ENCODE measurements at places on chromosomes 7 and 10. TPM values are rescaled to one million over a fixed set of nuclear protein-coding genes. Genes with fewer than 3 reads are reported as not detected.

DNA sequence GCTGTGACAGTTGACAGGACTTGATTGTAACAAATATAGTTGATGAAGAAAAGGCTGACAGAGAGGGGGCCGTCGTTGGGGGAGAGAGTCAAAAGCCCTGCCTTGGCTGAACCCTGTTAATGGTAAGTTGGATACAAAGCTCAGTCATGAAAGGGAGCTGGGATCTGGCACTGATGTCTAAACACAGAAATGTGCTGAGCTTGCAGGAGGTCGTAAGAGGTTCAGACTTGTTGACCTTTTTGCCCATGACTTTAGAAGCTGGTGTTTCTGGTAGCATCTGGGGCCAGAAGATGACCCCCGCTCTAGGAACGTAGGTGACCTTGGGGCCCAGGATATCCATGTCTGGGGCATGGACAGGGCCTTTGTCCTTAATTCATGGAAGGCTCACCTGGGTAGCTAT is 294.7 kb downstream of the TCF7L2 start:
- DNase-seq = no peak

- no peak for DNase-seq
These were observed 68.0 kb upstream of the PRR15 start for GRCh38 chr7:29495653-29496052.

MCM10 gene
- total RNA-seq = 75.1 TPM

DNA sequence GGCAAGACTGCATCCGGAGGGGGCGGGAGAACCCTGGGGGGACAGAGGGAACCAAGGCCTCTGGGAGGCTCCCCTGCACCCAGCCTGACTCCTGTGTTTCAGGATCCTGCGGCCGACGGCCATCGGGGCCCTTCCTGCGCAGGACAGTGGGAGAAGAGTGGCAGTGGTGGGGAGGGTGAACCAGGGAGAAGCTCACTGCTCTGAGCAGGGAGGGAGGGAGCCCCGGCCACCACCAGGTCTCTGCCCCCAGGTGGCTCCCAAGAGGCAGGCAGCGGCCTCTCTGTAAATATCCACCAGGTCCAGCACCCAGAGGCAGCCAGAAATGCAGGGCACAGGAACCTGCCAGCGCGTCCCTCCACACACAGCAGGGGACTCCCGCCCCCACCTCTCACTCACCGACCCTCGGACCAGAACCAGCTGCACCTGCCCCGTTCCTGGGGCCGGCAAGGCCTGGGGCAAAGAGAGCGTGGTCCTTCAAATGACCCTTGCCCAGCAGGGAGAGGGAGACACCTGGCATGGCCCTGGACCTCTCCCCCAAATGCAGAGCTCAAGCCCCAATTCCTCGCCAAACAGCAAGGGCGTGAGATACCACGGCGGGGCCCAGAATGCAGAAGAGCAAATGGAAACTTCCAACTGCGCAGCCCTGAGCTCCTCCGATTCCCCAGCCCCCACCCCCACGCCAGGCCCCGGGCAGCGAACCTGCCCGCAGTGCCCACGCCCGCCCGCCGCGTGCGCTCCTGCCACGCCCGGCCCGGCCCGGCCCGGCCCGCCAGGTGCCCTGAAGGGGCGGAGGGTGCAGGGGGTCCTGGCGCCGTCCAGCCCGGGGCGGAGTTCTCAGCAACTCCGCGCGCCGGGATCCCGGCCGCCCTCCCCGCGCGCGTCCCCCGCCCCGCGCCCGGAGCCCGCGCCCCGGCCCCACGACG is 805 bp downstream of the RASGEF1A start:
- DNase-seq = peak; percentile 68

GRCh38 chr7:13321316-13321715 is 633.9 kb downstream of the ARL4A start:
- no peak for DNase-seq

DNA sequence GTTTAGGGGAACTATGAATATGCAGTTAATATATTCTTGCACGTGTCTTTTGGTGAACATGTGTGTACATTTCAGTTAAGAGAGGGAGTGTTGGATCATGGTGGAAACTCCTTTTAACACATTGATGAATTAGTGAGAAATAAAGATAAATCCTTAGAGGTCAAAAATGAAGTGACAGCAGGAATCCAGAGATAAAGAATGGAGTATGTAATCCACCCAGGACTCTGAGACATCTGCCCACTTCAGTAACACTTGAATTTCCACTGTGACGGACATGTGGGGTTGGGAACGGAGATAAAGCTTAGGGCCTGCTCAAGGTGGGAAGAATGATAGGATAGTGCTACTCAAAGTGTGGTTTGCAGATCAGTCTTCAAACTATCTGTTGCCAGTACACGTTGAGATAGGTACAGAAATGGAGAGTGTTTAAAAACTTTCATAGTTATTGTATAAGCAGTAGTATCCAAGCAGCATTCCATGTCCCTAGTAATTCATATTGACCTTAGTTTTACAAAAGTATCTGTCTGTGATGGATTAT is 6.6 kb upstream of the RELN start:
- no peak for DNase-seq

DNA sequence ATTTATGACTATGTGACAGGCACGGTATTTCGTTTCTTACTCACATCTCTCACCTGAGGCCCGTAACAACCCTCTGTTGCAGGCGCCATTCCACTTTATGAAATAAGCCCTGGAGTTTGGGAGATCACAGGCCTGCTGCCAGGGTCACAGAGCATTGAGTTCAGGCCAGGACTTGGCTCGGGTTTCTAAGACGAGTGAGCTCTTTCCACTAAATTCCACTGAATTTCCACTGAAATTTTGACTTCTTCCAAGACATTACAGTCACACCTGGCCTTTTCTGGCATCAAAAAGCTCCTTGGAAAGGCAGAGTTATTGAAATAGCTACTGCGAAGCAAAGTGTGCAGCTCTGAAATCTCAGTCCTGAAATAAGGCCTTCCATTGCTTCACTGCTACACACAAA is 282.8 kb upstream of the MGMT start:
- no peak for DNase-seq

DNA sequence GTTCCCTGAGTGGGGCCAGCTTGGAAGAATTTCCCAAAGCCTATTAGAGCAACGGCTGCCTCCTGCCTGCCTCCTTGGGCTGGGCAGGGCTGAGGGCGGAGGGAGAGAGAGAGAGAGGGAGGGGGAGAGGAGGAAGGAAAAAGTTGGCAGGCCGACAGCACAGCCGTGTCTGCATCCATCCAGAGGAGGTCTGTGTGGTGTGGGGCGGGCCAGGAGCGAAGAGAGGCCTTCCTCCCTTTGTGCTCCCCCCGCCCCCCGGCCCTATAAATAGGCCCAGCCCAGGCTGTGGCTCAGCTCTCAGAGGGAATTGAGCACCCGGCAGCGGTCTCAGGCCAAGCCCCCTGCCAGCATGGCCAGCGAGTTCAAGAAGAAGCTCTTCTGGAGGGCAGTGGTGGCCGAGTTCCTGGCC is at the start of gene AQP1:
TSS of gene AQP1 (plus strand) at position 293 of the 409 bp plus-strand sequence. CDS start at position 350, 57 bp downstream.
- no peak for DNase-seq

- no peak for DNase-seq
These were observed 68.3 kb downstream of the BMS1 start for GRCh38 chr10:42850931-42851330.

GRCh38 chr10:79047584-79047874 is 21.2 kb upstream of the ZMIZ1 start:
- DNase-seq = no peak

LLCFC1 gene
- not detected for total RNA-seq

DNA sequence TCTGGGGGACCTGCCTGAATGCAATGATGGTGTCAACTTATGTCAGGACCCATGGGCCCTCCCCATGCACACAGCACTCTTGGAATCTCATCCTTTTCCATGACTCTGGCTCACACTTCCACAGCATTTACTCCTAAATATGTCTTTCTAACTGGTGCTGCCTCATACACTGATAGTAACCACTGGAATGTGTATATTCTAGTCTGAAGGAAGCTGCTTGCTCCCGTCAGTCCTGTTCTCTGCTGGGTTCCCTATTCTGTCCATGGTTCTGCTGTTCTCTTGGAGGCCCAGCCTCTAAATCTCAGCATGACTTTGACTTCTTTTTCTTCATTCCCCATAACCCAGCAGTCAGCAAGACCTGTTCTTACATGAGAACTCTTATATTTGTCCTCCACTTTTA is 1055.1 kb downstream of the KCNMA1 start:
- DNase-seq = no peak

GRCh38 chr10:83543691-83544462 is 595.4 kb upstream of the GHITM start:
- no peak for DNase-seq

TIMM23B gene
- total RNA-seq = 19.6 TPM

- DNase-seq = no peak
These were observed 144.0 kb downstream of the PLPP4 start for GRCh38 chr10:120600871-120601649.

GNAT3 gene
- total RNA-seq = not detected

GRCh38 chr10:85593226-85593772 is 773.3 kb downstream of the GRID1 start:
- DNase-seq = no peak

SEMA3D gene
- total RNA-seq = not detected

DNA sequence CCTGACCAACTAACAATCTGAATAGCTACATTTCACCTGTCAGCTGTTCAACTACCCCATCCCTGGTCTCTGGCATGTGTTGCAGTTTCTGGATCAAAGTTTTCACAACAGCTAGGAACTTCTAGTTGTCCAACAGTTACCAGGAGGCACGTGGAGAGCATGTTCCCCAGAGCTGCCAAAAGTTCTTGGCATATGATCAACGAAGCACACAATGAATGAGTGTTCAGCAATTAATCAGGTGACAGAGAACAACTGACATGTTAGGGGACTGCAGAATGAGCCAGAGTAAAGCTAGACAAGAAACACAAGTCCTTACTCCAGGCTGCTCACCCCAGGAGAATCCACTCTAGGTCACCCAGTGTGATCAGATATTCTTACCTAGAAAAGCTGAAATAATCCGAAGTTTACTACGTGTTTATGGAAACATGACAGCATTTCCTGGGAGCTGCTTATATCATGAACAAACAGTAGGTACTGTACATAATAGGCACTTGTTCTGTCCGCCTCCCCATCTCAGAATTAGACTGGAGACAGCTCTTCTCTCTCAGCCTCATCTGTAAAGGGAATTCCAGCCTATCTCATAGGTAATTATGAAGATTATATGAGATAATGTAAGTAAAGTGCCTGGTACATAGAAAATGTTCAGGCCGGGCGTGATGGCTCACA is 50.6 kb downstream of the ZNF438 start:
- DNase-seq = no peak

GRCh38 chr7:143337216-143337615 is 21.3 kb downstream of the CLCN1 start:
- DNase-seq = no peak

GRCh38 chr10:24451325-24451820 is 242.4 kb downstream of the KIAA1217 start:
- no peak for DNase-seq

GRCh38 chr7:137276189-137276588 is 67.3 kb downstream of the PTN start:
- DNase-seq = no peak

GRCh38 chr7:156115582-156115981 is 303.3 kb upstream of the SHH start:
- no peak for DNase-seq

GRCh38 chr7:70720191-70720873 is 411.6 kb upstream of the GALNT17 start:
- DNase-seq = no peak

DNA sequence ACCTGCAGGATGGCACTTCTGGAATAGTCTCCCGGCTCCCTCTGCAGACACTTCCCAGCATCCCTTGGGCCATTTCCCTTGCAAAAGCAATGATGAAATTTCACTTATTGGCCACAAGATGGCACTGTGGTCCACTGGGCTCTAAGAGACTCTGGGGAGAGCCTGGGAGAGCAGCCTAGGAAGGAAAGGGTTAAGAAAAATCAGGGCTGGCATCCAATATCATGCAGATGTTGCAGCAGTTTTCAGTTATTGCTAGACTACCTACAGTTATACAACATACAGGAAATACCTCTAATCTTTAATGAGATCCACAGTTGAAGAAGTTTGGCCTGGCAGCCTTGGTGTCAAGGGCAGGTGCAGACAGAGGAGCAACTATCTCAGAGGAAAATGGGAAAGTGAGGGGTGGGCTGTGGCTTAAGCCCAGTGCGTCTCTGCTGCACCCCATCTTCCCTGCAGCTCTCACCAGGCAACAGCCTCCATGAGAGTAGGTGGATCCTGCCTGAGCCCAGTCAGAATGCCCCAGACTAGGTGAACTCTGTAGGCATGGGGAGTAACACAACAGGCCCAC is 100.2 kb upstream of the PRSS58 start:
- DNase-seq = no peak

- DNase-seq = no peak
These were observed 291.8 kb downstream of the TCERG1L start for GRCh38 chr10:131019696-131020095.

GRCh38 chr7:12386313-12386740 is 17.3 kb downstream of the VWDE start:
- no peak for DNase-seq

- DNase-seq = no peak
These were observed 4.4 kb downstream of the ZNF32 start for GRCh38 chr10:43644252-43644651.

PTPRZ1 gene
- not detected for total RNA-seq

DNA sequence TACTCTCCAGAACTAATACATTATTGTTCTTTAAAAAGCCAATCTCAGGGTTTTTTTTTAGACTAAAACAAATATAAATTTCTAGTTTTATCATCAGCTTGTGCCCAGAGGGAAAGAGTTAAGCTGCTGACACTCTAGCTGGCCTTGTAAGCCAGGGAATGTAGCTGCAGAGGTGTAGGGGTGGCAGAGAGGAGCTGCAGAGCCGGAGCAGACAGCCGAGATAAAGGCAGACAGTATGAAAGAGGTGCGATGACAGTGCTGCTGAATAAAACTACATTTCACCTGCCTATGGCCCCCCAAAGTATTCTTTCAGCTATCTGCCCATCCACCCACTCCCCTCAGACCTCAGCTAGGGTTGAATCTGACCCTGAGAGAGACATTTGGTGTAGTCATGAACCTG is 653.7 kb upstream of the ZWINT start:
- no peak for DNase-seq

GRCh38 chr7:37201003-37201875 is 247.4 kb downstream of the ELMO1 start:
- DNase-seq = peak; percentile 62

DNA sequence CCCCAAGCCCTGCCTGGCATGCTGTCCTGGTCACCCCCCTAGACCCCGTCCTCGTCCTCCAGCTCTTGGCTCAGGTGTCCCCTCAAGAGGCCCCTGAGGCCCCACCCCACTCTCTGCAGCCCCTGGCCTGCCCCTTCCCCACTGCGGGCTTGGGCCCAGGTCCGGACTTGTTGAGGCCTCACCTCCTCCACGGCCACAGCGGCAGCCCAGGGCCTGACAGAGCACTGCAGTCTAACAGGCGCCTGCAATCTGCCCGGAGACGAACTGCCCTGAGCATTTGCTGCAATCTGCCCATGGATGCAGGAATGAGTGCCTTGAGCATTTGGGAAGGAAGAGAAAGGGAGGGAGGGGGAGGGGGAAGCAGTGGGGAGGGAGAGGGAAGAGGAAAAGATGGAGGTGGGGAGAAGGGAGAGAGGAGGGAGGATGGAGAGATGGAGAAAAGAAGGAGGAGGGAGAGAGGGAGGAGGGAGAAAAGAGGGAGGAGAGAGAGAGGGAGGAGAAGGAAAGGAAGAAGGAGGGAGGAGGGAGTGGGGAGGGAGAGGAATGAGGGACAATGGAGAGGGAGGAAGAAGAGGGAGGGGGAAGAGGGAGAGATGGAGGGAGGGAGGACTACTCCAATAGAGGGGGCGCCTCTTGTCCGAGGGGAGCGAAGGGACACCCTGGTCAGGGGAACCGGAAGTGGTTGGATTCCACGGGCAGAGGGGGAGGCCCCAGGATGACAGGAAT is 73.9 kb downstream of the PDGFA start:
- DNase-seq = no peak

All from activated CD8-positive, alpha-beta memory T cell treated with anti-CD3 and anti-CD28 coated beads, Interleukin-2, amount 10 ng/mL, durations not matched to agents 7 days and 5 days (primary cell).